CD4-positive, alpha-beta T cell treated with Interleukin-10 for 1 hour (primary cell): ENCODE measurements at places on chromosomes 5 and 9.

DNA sequence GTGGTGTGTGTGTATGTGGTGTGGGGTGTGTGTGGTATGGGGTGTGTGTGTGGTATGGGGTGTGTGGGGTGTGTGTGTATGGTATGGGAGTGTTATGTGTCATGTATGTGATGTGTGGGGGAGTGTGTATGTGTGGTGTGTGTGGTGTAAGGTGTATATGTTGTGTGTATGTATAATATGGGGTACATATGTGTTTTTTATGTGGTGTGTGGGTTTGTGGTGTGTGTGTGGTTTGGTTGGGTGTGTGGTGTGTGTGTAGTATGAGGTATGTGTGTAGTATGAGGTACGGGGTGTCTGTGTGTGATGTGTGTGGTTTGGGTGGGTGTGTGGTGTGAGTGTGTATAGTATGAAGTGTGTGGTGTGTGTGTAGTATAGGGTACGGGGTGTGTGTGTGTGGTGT is 11.4 kb downstream of the ECSCR start:
- DNase-seq: no peak

DNA sequence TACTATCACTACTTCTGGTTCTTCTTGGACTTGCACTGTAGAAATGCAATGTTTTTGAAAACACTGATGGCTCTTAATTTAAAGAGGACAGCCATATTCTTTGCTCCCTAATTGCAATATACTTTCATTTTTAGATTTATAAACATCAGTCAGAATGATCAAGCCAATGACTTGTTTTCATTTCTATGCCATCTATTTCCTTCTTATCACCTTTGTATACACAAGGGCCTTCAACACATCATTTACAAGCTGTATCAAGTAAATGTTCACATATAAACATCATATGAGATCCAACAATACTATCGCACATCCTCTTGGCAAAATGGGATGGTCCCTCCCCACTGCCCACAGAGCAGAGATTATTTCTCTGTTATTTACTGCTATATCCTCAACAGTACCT is 24.9 kb downstream of the AUH start:
- DNase-seq: no peak

DNA sequence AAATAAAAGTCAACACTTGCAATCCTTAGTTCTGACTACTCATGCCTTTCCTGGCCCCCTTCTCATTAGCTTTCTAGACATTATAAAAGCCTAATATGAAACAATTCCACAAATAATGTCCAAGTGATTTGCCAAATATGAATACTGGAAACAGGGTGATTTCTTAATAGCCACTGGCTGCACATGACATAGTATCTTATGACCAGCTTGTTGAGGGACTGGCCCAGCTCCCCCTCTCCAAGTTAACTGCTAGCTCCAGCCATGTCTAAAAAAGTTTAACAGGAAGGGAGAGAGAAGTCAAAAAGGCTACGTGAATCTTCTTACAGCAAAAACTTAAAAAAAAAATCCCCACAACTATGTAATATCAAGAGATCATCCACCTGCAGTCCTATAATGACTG is 1.5 kb downstream of the CERT1 start:
- no peak for DNase-seq

GRCh38 chr5:35404701-35405100 is 174.4 kb upstream of the PRLR start:
- no peak for DNase-seq

DNA sequence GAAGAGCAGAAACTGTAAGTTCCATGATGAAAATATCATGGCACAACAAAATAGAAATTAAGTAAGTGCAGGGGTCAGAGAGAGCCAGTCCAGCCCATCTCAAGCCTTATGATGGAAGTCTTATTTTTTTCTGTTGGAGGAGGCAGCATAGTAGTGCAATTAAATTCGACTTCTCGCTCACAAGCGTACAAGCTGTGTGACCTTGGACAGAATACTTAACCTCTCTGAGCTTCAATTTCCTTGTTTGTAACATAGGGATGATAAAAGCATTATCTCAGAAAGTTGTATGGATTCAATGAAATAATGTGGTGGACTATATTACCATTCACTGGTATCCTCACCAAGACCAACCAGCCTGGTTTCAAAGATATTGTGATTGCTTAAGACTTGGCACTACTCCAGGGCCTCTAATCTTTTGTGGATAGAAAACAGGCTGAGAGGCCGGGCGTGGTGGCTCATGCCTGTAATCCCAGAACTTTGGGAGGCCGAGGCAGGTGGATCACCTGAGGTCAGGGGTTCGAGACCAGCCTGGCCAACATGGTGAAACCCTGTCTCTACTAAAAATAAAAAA is 26.8 kb upstream of the MVB12B start:
- no peak for DNase-seq

GRCh38 chr9:4547016-4547415 is 56.7 kb downstream of the SLC1A1 start:
- no peak for DNase-seq

DNA sequence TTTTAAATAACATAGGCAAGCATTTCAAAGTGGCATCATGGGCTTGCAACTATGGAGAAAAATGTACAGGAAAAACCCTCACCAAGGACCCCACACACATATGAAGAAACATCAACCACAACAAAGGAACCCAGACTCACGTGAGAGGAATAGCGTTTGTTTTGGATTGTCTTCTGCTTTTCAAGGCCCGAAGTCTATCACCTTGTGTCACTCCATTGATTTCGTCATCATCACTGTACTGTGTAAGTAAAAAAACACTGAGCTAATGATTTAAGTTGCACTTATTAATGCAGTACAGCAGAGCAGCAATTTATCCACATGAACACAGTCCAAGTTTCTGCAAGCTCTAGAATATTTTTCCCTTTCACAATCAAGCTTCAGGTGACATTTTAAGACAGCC is 72.4 kb downstream of the HABP4 start:
- DNase-seq: no peak
